GM13977 (cell line): ENCODE measurements at places on chromosomes 2 and 18.

- no peak for DNase-seq
Measured at GRCh38 chr2:143121957-143122356, 7.3 kb upstream of the ARHGAP15 start.

- DNase-seq, result no peak
Measured at GRCh38 chr2:222950638-222951285, 89.9 kb downstream of the ACSL3 start.

GRCh38 chr18:23235860-23236259 lies 100.6 kb downstream of the CABLES1 start:
- DNase-seq, result no peak

GRCh38 chr2:64485331-64485730 lies 31.4 kb downstream of the LGALSL start:
- DNase-seq, result no peak

GRCh38 chr18:74333091-74333490 lies 17.5 kb downstream of the C18orf63 start:
- DNase-seq, result no peak

- no peak for DNase-seq
Measured at GRCh38 chr2:148819019-148819585, 55.9 kb upstream of the KIF5C start.
